Endothelial cell of umbilical vein (primary cell): ENCODE measurements at places on chromosomes 13 and 19. TPM values are rescaled to one million over a fixed set of nuclear protein-coding genes. Genes with fewer than 3 reads are reported as not detected.

GRCh38 chr13:21077076-21077787, 15.8 kb upstream of the LATS2 start:
- H3K36me3 ChIP-seq = no peaks in the 10 kb centered on the region
- no peak for DNase-seq
- peaks cover 42% of the 10 kb centered on the region for H3K4me1 ChIP-seq

DNA sequence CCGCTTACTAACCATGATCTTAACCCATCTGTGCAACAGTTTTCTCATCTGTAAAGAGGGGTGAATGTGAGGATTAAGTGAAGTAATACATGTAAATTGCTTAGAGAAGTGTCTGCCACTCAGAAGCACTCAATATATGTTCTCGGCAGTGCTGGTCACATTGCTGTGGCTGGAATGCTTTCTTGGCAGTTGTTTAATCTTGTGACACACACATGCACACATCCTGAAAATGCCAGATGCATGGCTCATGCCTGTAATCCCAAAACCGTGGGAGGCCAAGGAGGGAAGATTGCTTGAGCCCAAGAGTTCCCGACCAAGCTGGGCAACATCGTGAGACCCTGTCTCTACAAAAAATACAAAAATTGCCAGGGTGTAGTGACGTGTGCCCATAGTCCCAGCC, 4.9 kb upstream of the DMKN start:
- no peak overlapping the region for H3K4me3 ChIP-seq
- no peak overlapping the region for H3K27ac ChIP-seq
- no peaks in the 10 kb centered on the region for H3K4me1 ChIP-seq
- H3K36me3 ChIP-seq = no peaks in the 10 kb centered on the region
- no peak for DNase-seq

GRCh38 chr13:99072941-99073340, 95.1 kb upstream of the DOCK9 start:
- no peak overlapping the region for H3K4me3 ChIP-seq
- no peaks in the 10 kb centered on the region for H3K4me1 ChIP-seq
- H3K27me3 ChIP-seq = no peaks in the 10 kb centered on the region
- no peak overlapping the region for H3K27ac ChIP-seq
- H3K36me3 ChIP-seq = no peaks in the 10 kb centered on the region

DNA sequence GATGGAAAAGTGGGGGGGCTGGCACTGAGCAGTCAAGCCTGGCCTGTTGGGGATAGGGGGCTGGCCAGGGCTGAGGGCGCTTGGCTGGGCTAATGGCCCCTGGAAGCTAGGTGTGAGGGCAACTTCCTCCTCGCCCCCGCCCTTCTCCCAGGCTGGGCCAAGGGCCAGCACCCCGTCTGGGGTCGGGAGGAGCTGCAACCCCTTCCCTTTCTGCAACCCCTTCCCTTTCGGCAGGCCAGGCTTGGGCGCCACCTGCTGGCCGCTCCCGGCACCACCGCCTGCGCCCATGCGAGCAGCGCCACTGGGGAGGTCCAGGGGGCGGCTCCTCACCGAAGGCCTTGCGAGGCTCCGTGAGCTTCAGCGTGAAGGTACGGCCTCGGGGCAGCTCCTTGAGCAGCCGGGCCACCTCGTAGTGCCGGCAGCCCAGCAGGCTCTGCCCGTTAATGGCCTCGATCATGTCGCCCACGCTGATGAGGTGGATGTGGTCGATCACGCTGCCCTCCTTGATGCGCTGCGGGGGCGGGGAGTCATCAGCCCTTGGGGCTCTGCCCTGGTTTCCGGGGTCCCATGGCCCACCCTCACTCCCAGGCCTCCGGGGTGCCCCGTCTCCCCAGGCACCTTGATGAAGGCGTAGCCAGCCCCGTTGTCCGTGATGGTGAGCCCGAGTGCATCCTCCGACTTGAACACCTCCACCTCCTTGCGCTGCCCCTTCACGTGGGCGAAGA, 5.0 kb upstream of the PTGER1 start:
- no peak overlapping the region for H3K4me3 ChIP-seq
- no peak for DNase-seq
- peaks cover 9% of the 10 kb centered on the region for H3K4me1 ChIP-seq

- H3K36me3 ChIP-seq = no peaks in the 10 kb centered on the region
- no peak for DNase-seq
Measured at GRCh38 chr13:97653443-97654140, 219.6 kb downstream of the RAP2A start.

GRCh38 chr13:40483601-40484000, 182.8 kb downstream of the FOXO1 start:
- no peaks in the 10 kb centered on the region for H3K36me3 ChIP-seq
- H3K27me3 ChIP-seq = no peaks in the 10 kb centered on the region
- DNase-seq = no peak

DNA sequence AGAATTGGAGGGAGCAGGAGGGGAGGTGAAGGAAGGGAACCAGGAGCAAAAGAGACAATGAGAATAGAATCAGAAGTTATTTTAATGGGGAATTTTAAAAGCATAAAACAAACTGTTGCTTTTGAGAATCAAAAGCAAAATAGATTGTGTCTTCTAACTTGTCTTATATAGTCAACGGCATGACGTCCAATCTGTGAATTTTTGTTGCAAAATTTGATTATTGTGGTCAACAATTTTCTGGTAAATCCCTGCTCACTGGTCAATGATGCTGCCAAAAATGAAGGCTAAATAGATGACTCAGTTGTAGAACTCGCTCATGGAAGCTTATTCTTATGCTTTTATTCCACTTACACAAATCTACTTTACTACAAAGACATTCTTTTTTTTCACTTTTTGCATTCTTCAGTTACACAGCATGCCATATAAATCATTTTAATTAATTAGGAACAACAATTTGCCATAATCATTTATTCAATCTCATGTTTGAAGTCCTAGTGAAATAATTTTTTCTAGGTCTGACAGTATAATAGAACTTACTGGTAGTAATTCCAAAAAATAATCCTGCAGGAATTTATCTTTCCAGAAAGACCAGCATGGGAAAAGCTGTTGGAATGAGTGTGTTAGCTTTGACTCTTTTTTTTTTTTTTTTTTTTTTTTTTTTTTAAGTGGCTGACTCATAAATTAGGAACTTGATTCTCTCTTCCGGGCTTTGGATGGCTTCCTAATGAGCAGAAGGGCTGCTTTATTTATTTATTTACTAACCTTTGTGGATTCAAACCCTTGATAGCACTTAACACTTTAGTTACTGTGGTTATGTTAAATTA, 256.9 kb downstream of the SPRY2 start:
- H3K4me3 ChIP-seq = peak overlapping the region; percentile 52
- H3K27me3 ChIP-seq = no peaks in the 10 kb centered on the region
- DNase-seq = peak; percentile 75
- H3K27ac ChIP-seq = peak overlapping the region; percentile 97
- no peaks in the 10 kb centered on the region for H3K36me3 ChIP-seq
- H3K4me1 ChIP-seq = peaks cover 27% of the 10 kb centered on the region

DNA sequence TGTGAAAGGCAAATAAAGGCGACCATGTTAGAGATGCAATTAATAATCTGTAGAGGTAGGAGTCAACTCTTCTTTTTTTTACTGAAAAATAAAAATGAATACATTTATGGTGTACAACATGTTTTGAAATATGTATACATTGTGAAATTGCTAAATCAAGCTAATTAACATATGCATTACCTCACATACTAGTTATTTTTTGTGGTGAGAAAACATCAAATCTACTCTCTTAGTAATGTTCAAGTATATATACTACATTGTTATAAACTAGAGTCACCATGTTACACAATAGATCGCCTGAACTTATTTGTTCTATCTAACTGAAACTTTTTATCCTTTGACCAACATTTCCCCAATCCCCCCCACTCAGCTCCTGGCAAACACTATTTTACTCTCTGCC, 143.2 kb downstream of the POU4F1 start:
- H3K4me1 ChIP-seq = no peaks in the 10 kb centered on the region
- H3K27ac ChIP-seq = no peak overlapping the region
- no peak for DNase-seq
- H3K27me3 ChIP-seq = no peaks in the 10 kb centered on the region

GRCh38 chr13:31311921-31312320, 112.1 kb downstream of the B3GLCT start:
- no peak overlapping the region for H3K4me3 ChIP-seq
- H3K27me3 ChIP-seq = no peaks in the 10 kb centered on the region
- H3K4me1 ChIP-seq = no peaks in the 10 kb centered on the region

DNA sequence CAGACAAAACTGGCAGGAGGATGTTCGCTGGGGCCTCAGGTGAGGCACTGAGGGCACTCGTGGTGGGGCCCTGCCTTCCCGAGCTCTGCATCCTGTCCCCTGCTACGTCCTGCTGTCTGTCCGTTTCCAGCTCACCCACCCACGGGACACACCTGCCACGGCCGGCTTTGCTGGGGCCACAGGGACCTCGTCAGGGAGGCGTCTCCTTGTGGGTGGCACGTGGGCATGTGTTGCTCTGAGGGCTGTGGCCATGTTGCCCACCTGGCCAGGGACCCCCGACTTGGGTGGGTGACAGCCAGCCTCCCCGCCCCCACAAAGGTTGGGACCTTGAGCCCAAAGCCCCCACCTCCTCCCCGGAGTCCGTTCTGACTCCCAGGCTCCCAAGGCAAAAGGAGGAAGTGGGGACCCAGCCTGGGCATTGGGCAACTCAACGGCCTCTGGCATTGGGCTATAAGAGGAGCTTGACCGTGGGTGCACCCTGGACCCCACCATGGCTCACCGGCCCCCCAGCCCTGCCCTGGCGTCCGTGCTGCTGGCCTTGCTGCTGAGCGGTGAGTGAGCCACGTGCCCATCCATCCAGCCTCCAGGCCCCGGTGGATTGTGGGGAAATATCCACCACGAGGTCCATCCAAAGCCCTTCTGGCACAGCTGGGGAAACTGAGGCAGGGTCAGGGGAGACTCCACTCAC, at the start of gene PRTN3:
Gene PRTN3, plus strand, starts transcription at position 481 of the 688 bp plus-strand sequence. Its CDS starts 10 bp downstream, at position 491.
- H3K4me3 ChIP-seq = no peak within 1 kb of the TSS
- no peaks in the 10 kb centered on the region for H3K27me3 ChIP-seq

GRCh38 chr19:11324079-11324661, 15.3 kb downstream of the RAB3D start:
- no peak overlapping the region for H3K27ac ChIP-seq
- H3K27me3 ChIP-seq = no peaks in the 10 kb centered on the region
- peak; percentile 70 for DNase-seq
- H3K36me3 ChIP-seq = no peaks in the 10 kb centered on the region

DNA sequence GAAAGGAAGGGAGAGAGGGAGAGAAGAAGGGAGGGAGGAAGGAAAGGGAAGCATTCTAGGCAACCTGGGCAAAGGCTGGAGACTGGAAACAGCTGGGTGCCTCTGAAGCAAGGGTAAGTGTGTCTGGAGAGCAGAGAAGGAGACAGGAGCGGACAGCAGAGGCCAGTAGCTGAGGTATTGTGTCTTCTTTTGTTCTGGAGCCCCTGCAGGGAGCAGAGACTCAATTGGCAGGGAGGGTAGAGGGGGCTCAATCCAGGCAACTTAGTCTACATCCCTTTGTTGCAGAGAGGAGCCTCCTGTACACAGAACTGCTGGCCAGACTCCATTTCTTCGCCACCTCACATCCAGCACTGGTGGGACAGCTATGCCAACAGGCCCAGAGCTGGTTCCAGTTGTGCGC, 53.2 kb downstream of the NWD1 start:
- H3K4me3 ChIP-seq = no peak overlapping the region
- H3K36me3 ChIP-seq = no peaks in the 10 kb centered on the region
- H3K27ac ChIP-seq = no peak overlapping the region
- DNase-seq = no peak
- H3K27me3 ChIP-seq = no peaks in the 10 kb centered on the region

- no peak for DNase-seq
- no peak overlapping the region for H3K4me3 ChIP-seq
- no peak overlapping the region for H3K27ac ChIP-seq
- no peaks in the 10 kb centered on the region for H3K4me1 ChIP-seq
Measured at GRCh38 chr13:79655509-79655908, 174.6 kb downstream of the NDFIP2 start.

- no peak overlapping the region for H3K4me3 ChIP-seq
- peaks cover 7% of the 10 kb centered on the region for H3K4me1 ChIP-seq
- H3K36me3 ChIP-seq = no peaks in the 10 kb centered on the region
- H3K27ac ChIP-seq = no peak overlapping the region
- H3K27me3 ChIP-seq = no peaks in the 10 kb centered on the region
Measured at GRCh38 chr19:18208098-18208951, 4.5 kb upstream of the RAB3A start.

DNA sequence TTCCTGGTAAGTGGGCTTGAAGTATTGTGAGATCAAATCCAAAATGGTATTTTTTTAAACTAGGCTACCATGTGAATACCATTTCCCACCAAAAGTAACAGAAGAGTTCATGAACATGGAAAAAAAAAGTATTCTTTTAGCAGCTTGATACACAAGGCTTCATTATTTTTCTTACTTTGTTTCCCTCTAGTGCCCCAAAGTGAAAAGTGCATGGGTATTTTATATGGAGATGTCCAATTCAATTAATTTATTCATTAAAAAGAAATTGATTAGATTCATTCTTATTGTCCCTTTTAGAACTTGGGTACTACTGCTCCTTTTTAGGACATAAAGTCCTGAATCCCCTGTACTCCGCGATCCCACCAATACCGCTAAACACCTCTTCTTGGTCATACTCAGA, 28.6 kb upstream of the SCEL start:
- peaks cover 29% of the 10 kb centered on the region for H3K4me1 ChIP-seq
- H3K27ac ChIP-seq = no peak overlapping the region
- peak; percentile 58 for DNase-seq
- no peak overlapping the region for H3K4me3 ChIP-seq
- no peaks in the 10 kb centered on the region for H3K36me3 ChIP-seq

- no peaks in the 10 kb centered on the region for H3K4me1 ChIP-seq
- peaks cover 19% of the 10 kb centered on the region for H3K36me3 ChIP-seq
- no peak overlapping the region for H3K4me3 ChIP-seq
- H3K27ac ChIP-seq = no peak overlapping the region
- no peaks in the 10 kb centered on the region for H3K27me3 ChIP-seq
Measured at GRCh38 chr19:9565900-9566705, 18.2 kb downstream of the ZNF121 start.

DNA sequence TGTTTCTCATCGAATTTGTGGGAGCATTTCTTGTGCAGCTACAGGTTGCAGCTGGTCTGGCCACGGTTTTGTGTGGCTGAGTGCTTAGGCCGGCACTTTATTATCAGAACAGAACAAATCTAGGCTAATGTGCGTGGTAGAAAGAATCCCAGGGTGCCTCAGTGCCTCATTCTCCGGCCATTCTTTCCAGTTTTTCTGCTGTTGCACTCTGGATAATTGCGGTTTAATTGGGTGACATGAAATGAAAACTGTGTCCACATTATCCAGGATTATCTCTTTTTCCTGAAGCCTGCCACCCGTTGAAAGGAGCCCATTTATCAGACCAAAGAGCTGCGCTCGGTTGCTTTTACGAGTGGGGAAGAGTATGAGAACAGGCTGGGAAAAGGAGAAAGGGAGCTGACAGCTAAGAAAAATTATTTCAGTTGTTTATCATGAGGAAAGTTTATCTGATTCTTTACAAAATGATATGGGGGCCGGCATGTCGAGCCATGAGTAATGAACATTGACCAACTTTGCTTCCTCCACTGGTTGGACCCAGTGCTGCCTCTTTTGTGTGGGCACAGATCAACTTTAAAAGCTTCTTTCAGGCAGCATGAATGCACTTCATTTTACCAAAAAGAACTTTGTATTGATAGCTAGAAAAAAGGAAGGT, 117.0 kb upstream of the SOX21 start:
- peaks cover 12% of the 10 kb centered on the region for H3K27me3 ChIP-seq
- no peak overlapping the region for H3K27ac ChIP-seq
- H3K4me3 ChIP-seq = no peak overlapping the region

GRCh38 chr13:19927117-19927748, 31.3 kb upstream of the ZMYM2 start:
- H3K4me3 ChIP-seq = no peak overlapping the region
- no peaks in the 10 kb centered on the region for H3K4me1 ChIP-seq
- no peaks in the 10 kb centered on the region for H3K36me3 ChIP-seq
- peak; percentile 59 for DNase-seq
- no peak overlapping the region for H3K27ac ChIP-seq

The ZNF90 gene
- total RNA-seq = 0.39 and 4.1 TPM in 2 replicates

The SHANK1 gene
- 1.2 and 1.9 TPM in 2 replicates for total RNA-seq

The PLVAP gene
- 5.7 and 11.1 TPM in 2 replicates for total RNA-seq

The ZNF227 gene
- total RNA-seq = 17.2 and 17.8 TPM in 2 replicates

The S1PR2 gene
- total RNA-seq = 1.0 and 1.3 TPM in 2 replicates

The FGF9 gene
- not detected in 2 replicates for total RNA-seq

The RNF126 gene
- 58.4 and 61.3 TPM in 2 replicates for total RNA-seq

The ACP5 gene
- total RNA-seq = not detected in 2 replicates
